ENCODE measurements at places on chromosomes 12 and 14.

GRCh38 chr14:52015411-52016030 lies 26.2 kb downstream of the RTRAF start:
- no peak for DNase-seq

DNA sequence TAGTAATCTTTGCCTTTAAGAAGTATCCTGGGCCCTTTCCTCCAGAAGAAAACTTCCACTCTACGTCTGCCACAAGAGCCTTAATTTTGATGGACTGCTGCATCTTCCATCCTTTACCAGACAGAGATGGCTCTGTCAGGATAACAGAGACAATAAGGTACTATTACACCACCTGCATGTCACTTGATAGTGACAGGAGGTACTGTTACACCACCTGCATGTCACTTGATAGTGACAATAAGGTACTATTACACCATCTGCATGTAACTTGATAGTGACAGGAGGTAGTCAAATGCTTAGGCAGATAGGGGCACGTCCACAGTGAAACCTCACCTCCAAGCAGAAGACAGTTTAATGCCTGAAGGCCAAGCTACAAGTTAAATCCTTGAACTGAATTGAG lies 13.9 kb downstream of the OR6C74 start:
- DNase-seq: no peak

DNA sequence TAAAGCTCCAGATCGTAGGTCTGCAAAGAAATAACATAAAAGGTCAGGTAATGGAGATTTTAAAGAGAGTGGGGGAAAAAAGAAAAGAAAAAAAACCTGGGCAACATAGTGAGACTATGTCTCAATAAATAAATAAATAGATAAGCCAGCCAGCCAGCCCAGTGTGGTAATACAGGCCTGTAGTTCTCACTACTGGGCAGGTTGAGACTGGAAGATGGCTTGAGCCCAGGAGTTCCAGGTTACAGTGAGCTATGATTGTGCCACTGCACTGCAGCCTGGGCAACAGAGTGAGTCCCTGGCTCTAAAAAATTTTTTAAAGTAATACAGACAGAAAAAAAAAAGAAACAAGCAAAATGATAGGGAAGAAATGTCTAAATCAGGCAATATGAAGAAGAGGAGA lies 43.2 kb upstream of the BBS10 start:
- DNase-seq: no peak

DNA sequence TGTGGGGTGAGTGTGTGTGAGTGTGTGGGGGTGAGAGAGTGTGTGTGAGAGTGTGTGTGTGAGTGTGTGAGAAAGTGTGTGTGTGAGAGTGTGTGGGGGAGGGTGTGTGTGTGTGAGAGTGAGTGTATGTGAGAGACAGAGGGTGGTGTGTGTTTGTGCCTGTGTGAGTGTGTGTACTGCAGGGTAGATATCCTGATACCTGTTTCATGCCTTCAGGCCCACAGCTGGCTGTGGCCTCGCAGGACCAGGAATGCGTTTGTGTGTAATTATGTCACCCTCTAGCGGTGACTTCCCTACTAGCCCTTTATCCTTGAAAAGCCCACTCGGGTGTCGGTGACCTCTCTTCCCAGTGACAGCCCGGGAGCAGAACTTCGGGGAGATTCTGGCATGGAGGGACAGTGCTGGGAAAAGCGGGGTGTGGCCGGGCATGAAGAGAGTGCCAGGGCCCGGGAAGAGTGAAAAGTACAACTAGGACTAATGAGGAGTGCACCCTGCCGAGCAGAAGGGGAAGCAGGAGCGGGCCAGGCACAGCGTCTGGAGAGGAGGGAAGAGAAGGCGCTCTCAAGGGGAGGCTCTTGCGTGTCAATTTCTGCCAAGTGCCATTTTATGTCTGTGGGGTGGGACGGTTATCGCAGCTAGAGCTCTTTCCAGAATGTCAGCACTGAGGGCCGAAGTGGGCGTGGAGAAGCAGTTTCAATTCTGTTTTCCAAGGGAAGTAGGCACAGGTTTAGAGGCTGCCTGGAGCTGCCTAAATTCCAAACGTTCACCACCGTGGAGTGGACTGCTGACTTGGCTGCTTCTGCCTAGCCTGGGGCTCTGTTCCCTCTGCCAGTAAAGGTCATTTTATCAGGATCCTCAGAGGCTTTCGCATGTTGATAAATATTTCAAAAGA lies 11.0 kb upstream of the FBXL14 start:
- DNase-seq: no peak

- DNase-seq: no peak
Measured at GRCh38 chr12:88810806-88811205, 230.5 kb upstream of the KITLG start.

DNA sequence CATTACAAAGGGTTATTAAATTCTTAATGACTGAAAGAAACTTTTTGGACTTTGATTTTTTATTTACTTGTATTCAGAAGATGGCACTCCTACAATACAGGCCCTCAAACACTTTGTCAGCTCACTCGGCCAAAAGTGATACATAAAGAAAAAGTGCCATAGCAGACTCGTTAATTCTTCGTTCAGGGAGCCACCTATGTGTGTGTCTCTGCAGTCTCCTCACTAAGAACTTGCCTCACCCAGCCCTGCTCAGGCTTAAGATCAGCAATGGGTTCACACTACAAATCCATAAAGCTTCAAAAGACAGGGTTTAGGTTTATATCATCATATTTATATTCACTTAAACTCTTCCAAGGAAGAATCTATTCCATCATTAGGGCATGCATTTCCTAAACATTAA lies 11.5 kb downstream of the DCP1B start:
- no peak for DNase-seq

- no peak for DNase-seq
Measured at GRCh38 chr12:47729233-47729632, 3.9 kb upstream of the ENDOU start.

DNA sequence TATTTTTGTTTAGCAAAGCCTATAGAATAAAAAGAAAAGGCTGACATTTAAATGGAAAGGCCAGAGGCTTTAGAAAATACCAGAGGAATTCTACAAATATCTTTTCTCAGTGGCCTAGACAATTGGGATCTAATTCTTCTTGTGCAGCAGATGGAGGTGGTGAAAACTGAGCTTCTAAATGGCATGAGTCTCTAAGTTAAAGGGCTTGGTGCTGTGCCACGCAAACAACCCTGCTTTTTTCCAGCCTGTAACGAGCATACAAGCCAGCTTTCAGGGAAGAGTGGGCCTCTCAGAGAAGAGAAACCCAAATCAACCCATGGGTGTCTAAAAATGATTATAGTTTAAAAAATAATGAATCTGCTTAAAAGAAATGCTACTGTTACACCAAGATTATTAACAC lies 237.9 kb upstream of the NAV3 start:
- DNase-seq: no peak

GRCh38 chr12:19129486-19130223 lies at the start of gene PLEKHA5:
PLEKHA5 (plus strand) TSS chr12:19129733; CDS start chr12:19129800, 67 bp downstream.
- no peak for DNase-seq

DNA sequence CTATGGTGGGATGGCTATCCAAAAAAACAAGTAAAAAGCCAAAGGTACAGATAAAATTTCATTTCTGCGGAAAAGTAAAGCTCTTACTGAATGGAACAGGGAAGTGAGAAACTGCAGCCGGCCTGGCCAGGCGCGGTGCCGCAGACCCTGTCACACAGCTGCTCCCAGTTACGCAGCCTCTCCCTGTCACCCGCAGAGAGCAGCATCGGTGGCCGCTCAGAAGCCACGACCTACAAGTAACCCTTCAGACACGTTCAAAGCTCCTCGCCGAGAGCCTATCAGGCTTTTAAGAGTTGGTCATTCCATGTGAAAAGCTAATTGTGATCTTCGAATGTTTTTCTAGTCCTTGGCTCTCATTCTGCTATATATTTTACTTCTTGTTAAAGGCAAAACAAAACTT lies 11.0 kb upstream of the ANKLE2 start:
- no peak for DNase-seq

GRCh38 chr14:57816568-57817284 lies 49.2 kb downstream of the SLC35F4 start:
- no peak for DNase-seq

GRCh38 chr12:112900298-112901145 lies 6.2 kb upstream of the OAS1 start:
- DNase-seq: no peak

DNA sequence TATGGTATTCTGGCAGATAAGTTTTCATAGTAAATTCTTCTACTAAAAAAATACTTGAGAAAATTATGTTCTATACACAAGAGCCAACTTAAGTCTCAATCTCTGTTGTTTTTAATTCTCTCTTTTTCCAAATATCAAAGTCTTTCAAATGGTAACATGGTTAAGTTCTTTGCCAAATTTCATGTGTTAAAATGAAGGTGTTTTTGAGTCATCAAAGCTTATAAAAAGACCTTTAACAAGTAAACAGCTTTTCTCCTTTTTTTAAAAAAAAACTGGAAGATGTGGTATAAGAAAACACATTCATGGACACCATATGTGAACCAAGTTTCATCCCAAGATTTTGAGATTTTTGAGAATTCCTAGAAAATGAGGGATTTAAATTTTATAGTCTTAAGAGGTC lies 111.3 kb downstream of the FOXG1 start:
- DNase-seq: no peak

DNA sequence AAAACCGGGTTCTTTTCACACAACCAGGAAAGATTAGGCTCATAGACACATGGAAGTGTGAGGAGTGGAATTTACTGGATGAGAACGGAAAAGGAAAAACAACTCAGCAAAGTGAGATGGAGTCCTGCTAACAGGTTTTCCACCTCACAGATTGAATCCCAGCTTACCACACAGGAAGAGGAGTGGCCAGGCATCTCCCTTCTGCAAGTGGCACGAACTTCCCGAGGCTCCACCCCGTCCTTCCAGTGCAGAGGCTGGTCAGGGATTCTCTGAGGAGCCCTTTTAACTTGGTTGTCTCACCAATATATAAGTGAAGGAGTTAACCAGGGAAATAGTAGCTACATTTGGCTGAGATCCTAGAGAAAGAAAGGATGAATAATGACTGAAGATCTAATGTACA lies 102.8 kb downstream of the SCAF11 start:
- no peak for DNase-seq

- DNase-seq: no peak
Measured at GRCh38 chr12:122467983-122468382, 32.7 kb downstream of the ZCCHC8 start.

GRCh38 chr14:44893535-44893934 lies 68.2 kb downstream of the KLHL28 start:
- DNase-seq: no peak

GRCh38 chr14:37247791-37248461 lies 50.2 kb downstream of the MIPOL1 start:
- no peak for DNase-seq

DNA sequence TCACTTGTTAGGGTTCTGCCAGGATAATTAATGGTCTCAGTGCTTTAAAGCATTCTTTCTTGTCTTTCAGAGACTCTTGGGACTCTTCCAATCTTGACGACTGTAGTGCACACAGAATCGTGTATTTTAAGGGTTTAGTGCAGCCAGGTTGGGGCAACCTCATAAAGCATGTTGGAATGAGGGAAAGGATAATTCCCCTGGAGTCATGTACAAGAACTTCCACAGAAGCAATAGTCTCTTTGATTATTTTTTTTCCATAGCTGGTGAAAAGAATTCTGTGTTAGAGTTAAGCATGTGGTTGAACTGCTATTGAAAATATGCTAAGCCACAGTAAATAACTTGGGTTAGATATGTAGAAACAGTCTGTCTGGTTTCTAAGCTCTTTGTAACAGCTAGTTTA lies 246.8 kb upstream of the DAAM1 start:
- no peak for DNase-seq

- DNase-seq: no peak
Measured at GRCh38 chr14:91113829-91114078, at the start of gene DGLUCY. DGLUCY (plus strand) TSS chr14:91114073; CDS start chr14:91160295, 46,222 bp downstream.

- DNase-seq: no peak
Measured at GRCh38 chr12:71607494-71608330, 55.9 kb downstream of the ZFC3H1 start.

DNA sequence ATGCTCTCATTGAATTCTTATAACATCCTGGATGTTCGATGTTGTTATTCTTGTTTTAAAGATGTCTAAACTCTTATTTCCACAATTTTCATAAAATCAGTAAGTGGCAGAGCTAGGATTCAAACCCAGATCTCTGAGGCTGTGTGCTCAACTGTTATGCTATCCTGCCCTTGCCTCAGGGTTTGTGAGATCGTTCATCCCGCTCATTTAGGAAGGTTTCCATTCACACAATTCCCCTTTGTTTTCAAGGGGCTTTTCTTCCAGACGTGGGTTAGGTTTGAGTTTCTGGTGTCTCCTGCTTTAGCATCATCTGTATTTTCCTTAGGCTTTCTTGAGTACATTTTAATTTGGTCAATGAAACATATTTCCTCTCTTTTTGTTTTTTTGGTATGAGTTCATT lies 69.3 kb downstream of the APAF1 start:
- no peak for DNase-seq

DNA sequence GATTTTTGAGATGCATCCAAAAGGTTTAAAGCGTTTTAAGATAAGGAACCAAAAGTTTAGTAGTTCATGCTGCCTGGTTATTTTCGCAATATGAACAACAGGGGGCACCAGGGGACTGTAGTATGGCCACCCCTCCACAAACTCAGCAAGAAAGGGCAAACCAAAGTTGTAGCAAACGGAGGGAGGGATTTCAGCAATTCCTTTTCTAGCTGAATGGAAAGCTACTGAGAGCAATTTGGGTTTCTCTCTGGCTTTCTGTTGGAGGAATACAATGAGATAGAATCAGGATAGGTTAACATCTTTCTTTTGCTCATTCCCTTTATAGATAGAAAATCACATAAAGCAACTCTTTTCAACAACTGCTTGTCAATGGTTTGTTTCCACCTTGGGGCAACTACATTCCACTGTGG lies 62.5 kb downstream of the DRAM1 start:
- peak; percentile 58 for DNase-seq

- no peak for DNase-seq
Measured at GRCh38 chr12:100403446-100403845, 46.6 kb downstream of the SLC17A8 start.

DNA sequence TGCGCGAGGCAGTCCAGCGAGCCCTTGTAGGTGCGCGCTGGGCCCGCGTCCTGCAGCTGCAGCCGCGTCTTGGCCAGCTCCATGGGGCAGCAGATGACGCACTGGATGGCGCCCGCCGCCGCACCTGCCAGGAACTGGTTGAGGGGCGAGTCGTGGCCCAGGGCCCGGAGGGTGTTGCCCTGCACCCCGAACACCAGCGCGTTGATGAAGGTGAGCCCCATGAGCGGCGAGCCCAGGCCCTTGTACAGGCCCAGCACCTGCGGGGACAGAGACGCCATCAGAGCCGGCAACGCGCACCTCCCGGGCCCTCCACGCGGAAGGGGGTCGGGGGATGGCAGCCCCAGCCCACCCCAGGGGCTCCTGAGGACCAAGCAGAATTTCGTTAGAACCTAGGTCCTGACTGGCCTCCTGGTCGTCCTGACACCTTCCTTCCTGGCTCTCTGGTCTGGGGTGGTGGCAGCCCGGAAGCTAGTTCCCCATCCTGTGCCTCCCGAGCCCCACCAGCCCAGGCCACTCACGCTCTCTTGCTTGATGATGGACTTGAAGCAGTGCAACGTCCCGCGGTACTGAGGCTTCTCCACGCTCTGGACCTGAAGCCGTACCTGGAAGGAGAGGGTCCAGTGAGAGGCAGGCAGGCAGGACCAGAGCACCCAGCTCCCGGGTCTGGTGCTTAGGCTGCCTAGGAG lies 13.3 kb downstream of the SLC25A29 start:
- no peak for DNase-seq

Measured in AG09309 (cell line).